ENCODE measurements at places on chromosomes 16 and 17. TPM values are rescaled to one million over a fixed set of nuclear protein-coding genes. Genes with fewer than 3 reads are reported as not detected.
A peak's percentile ranks its signal among the peaks of the same experiment; 100 is the strongest.

GRCh38 chr16:11639925-11640899 lies 28.0 kb upstream of the SNN start:
- peak; percentile 39 for DNase-seq

- no peak for DNase-seq
Observed at GRCh38 chr17:55411463-55411855, 10.2 kb downstream of the MMD start.

- peak; percentile 70 for DNase-seq
Observed at GRCh38 chr17:36089888-36090836, at the start of gene CCL3. TSS of gene CCL3 (minus strand) at chr17:36090143. CDS start at chr17:36090058, 85 bp downstream.

GRCh38 chr17:37133136-37133535 lies 184.4 kb downstream of the AATF start:
- no peak for DNase-seq

DNA sequence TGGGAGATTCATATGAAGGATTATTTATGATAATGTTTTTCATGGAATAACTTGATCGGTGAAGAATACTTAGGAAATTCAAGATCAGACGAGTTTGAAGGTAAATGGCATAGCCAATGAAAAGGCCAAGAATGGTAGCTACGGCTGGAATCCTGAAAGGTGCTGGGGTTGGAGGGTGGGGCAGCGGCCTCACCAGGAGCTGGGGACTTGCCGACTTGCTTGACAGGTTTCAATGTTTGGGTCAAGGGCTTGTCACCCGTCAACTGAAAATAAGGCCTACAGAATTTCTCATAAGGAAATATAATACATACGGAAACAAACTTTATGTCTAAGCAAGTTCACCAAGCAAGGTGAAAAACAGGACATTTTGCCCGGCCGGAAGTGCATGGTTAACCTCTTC lies 9.9 kb downstream of the CRYM start:
- no peak for DNase-seq

GPRC5B gene
- total RNA-seq, result not detected

TXNDC17 gene
- total RNA-seq, result 15.2 TPM

DNA sequence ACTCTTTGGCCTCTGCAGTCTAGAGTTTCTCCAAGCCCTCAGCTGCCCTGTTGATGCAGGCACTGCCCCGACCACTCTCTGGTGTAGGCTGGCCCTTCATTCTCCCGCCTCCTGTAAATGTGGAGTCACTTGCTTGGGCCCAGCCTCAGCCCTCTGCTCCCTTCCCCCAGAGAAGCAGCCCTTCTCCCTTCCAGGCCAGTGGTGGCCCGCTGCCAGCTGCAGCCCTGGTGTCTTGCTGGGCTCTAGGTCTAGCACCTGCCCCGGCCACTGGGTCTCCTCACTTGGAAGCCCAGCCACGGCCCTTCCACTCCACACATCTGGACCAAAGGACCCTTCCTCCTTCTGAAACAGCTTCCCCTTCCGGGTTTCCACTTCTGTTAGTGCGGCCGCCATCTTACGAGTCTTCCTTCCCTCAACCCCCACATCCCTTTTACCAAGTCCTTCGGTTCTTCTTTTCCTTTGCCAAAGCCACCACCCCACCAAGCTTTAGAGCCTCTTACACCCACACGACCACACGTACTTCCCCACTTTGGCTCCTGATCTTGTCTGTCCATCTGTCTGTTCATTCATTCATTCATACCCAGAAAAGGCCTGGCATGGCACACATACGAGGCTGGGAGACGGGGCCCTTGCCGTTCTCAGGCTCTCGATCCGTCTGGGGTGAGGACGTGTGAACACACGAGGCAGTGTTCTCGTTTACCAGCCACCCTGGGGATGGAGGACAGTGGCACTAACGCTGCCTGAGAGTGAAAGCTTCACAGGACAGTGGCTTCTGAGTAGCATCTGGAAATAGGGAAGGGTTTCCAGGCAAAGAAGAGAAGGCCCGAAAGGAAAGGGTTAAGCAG lies 68.0 kb downstream of the ABR start:
- DNase-seq, result no peak

DNA sequence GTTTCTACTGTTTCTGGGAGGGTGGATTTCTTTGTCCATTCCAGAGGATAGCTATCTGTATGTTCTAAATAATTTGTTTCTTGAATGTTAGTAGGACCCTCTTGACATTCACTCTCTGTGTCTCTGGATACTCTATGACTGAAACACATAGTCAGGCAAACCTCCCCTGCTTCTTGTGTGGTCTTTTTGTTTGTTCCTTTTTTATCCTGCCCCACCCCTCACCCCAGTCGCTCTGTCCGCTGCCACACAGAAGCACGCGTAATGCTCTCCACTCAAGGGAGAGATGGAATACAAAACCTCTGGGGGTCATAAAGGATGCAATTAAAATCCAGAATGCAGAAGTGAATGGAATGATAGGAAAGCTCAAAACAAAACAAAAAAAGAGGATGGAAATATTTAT lies 253.1 kb downstream of the RBFOX1 start:
- no peak for DNase-seq

GRCh38 chr16:83393196-83393981 lies 414.4 kb upstream of the HSBP1 start:
- DNase-seq, result no peak

DNA sequence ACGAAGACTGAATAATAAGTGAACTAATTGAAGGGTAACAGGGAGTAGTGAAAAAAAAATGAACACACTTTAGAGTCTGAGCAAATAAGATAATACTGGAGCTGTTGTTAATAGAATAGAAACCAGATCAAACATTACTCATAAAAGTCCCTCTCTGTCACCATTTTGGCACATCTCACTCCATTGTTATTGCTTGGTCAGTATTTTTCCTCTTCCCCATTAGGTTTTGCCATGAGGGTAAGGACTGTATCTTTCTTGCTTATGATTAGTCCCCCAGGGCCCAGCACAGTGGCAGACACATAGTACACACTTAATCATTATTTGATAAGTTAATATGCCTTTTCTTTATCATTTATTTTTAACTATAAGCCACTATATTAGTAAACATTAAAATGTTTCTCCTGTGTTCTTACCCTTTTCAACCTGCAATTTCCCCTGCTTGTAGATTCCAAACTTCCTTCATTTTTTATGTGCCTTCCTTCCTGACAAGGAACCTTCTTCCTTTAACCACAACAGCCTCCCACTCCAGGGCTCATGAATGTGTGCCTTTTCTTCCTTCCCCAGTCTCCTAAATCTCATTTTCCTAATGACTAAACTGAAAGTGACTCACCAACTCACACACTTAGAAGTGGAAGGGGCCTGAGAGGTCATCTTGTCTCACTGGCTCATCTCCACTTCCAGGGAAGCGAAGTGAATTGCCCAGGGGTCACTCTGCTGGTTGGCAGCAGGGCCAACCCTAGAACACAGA lies 88.2 kb upstream of the HAS3 start:
- DNase-seq, result no peak

GRCh38 chr17:17107281-17107680 lies 65.0 kb downstream of the MPRIP start:
- no peak for DNase-seq

DNA sequence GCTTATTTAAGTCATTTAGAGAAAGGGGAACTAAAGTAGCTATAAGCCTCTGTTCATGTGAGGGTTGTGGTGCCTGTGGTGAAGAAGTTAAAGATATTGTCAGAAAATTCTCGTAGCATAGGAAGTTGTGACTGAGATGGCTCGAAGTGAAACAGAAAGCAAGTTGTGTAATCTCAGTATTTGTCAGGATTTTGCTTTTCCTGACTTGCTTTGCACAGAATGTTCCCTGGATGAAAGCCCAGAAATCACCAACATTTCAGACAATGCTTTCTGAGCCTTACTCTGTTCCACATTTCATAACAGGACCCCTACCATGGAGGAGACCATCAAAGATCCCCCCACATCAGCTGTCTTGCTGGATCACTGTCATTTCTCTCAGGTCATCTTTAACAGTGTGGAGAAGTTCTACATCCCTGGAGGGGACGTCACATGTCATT lies 10.6 kb downstream of the CALCOCO2 start:
- no peak for DNase-seq

WSB1 gene
- 124 TPM for total RNA-seq

GRCh38 chr16:86158688-86159360 lies 259.9 kb downstream of the IRF8 start:
- no peak for DNase-seq

HSD3B7 gene
- 0.26 TPM for total RNA-seq

KRT39 gene
- not detected for total RNA-seq

HNF1B gene
- total RNA-seq, result not detected

DNA sequence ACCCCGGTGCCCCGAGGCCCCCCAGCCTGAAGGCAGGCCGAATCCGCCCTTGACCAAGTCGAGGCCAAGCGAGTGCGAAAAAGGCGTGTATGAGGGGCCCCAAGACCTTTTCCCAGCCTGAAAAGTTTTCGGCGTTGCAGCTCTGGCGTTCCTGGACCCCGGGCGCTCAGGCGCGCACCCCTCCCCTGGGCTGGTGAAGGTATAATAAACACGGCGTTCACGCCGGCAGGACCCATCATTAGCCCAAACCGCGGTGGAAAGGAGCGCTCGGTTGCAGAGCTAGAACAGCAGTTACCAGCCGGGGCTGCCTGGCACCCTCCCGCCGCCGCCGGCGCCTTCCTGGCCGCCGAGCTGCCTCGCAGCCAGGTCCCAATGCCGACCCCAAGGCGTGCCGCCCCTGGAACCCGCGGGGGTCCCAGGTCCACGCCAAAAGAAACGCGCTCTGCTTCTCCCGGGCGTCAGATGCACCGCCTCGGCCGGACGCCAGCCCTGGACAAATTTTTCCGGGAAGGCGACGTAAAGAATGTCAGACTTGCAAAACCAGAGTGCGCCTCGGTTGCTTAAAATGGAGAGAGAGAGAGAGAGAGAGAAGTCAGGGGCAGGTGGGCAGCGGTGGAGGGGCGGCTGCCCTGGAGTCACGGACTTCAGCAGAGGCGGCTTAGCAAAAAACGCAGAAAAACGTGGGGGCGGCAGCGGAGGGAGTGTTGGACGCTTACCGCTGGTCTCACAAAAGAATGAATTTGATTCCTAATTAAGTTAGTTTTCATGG lies 11.5 kb upstream of the FOXF1 start:
- DNase-seq, result no peak

FGF11 gene
- total RNA-seq, result 1.9 TPM

DNASE1L2 gene
- 1.4 TPM for total RNA-seq

DNA sequence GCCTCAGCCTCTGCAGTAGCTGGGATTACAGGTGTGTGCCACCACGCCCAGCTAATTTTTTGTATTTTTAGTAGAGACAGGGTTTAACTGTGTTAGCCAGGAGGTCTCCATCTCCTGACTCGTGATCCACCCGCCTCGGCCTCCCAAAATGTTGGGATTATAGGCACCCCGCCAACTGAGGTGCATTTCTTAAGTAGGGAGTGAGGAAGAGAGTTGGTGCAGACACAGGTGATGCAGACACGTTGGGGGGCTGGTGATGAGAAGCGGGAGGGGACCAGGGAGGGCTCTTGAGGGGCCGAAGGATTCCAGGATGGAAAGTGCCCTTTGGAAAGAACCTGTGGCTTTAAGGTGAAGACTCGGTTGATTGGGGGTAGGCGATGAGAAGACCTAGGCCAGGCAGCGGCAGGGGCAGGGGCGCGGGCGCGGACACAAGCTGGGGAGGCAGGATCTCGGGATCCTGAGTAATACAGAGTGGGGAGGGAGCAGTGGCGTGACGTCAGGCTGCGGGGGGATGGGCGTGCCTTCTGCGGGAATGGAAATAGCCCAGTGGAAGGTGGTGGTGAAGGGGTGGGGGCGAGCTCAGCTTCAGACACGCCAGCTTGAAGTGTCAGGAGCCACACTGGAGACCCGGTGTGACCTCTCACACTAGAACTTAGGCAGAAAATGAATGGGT lies 2.5 kb upstream of the ATP6V0C start:
- DNase-seq, result no peak

- DNase-seq, result no peak
Observed at GRCh38 chr16:64717871-64718270, 404.0 kb downstream of the CDH11 start.

DNA sequence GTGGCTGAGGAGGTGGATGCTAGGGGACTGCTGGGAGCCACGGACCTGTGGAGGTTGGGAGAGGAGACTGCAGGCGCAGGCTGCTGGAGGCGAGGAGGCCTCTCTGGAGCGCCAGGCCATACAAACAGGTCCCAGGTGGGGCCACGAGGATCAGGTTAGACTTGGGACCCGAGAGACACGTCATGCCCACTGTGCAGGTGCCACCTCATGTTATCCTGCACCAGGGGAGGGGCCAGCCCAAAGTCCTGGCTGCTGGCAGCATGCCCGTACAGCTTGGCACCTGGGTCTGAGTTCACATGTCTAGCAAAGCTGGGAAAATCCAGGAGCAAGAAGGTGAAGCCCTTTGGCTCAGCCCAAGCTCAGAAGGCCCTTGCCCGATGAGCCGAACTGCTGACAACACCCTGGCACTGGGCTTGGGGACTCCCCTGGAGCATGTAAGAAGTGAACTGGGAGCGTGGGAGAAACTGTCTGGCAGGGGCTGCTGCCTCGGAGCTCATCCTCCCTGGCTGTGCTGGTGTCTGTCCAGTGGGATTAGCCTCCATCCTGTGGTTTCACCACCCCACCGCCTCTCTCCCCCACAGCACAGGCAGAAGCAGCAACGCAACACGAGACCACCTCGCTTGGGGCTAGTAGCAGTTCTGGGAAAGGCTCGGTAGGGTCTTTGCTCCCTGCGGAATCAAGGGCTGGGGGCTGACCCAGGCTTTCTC lies 5.3 kb downstream of the ARHGDIA start:
- DNase-seq, result no peak

NPIPB13 gene
- total RNA-seq, result 43.5 TPM

FBXW10 gene
- not detected for total RNA-seq

DNA sequence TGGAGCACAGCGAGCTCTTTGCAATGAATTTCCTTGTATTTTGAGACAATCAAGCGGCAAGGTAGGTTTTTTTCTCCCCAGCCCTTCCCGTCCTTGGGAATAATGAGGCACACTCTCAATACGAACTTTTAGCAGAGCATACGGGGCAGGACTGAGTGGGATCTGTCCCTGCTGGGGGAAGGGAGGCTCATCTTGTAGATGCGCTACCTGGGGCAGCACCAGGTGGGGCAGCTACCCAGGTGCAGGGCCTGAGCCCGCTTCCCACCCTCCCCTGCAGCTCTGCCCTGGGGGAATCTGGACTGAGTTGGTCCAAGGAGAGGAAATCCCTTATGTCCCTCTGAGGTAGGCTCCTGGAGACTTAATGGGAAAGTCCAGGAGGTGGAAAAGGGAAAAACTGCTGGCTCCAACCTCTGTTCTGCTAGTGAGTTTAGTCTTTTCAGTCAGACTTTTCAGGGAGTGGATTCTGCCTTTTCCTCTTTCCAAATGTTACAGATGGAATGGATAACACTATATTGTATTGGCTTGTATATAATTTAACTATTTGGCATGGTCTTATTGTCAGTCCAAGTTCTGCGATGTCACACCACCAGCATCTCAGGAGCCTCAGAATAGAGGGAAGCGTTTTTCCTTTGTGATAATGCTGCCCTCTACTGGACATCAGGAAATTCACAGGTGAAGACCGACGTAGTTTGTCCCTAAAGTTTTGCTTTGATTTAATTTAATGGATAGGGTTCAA lies 9.6 kb upstream of the CES1 start:
- no peak for DNase-seq

DNA sequence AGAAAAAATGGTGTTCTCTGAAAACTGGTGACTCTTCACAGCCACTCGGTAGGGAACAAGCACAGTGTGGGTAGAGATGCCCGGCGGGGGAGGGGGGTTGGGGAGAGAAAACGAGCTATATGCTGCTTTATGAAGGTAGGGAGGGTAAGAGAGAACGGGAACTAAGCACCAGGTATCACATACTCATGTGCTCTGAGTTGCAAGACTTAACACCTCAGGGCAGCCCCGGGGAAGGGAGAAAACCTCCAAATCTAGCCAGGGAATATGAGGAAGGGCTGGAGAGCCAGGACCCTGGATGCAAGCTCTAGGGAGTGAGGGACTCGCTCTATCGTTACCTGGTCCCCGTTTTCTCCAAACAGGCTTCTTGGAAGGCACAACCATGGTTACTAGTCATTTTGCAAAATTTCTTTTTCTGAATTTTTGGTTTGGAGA lies 35.3 kb downstream of the HIC1 start:
- DNase-seq, result no peak

Measured in natural killer cell (primary cell).